Activated CD8-positive, alpha-beta T cell treated with anti-CD3 and anti-CD28 coated beads, Interleukin-2, amount 10 ng/mL, durations not matched to agents 7 days and 5 days (primary cell): ENCODE measurements at places on chromosomes 2 and 18. TPM values are rescaled to one million over a fixed set of nuclear protein-coding genes. Genes with fewer than 3 reads are reported as not detected.

DNA sequence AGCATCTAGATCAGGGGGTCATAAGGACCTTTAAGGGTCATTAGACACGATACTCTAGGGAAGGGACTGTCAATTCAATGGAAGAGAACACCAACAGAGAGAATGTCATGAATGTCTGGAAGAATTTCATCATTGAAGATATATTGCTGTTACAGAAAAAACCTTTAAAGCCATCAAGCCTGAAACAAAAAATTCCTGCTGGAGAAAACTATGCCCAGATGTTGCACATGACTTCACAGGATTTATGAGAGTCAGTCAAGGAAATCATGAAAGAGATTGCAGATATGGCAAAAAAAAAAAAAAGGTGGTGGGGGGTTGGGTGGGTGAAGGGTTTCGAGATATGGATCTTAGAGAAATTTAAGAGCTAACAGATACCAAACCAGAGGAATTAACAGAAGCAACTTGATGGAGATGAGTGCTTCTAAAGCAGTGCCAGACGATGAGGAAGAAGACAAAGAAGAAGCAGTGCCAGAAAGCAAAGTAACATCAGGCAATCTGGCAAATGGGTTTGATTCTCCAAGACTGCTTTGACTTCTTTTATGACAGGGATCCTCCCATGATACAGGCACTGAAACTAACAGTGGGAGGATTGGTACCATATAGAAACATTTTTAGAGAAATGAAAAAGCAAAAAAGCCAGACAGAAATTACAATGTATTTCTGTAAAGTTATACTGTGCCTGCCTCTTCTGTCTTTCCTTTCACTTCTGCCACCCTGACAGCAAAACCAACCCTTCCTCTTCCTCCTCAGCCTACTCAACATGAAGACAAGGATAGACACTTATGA, 28.5 kb downstream of the MAP4K3 start:
- DNase-seq = no peak

The TSGA10 gene
- total RNA-seq = 6.0 TPM

The ATP6V1B1 gene
- total RNA-seq = not detected

GRCh38 chr2:143524559-143525401, 395.6 kb downstream of the ARHGAP15 start:
- DNase-seq = no peak

The GTF2A1L gene
- total RNA-seq = not detected

The M1AP gene
- not detected for total RNA-seq

The CKAP2L gene
- 63.4 TPM for total RNA-seq

GRCh38 chr2:38592951-38593350, 9.8 kb downstream of the HNRNPLL start:
- no peak for DNase-seq

The TMEM182 gene
- total RNA-seq = 4.4 TPM

DNA sequence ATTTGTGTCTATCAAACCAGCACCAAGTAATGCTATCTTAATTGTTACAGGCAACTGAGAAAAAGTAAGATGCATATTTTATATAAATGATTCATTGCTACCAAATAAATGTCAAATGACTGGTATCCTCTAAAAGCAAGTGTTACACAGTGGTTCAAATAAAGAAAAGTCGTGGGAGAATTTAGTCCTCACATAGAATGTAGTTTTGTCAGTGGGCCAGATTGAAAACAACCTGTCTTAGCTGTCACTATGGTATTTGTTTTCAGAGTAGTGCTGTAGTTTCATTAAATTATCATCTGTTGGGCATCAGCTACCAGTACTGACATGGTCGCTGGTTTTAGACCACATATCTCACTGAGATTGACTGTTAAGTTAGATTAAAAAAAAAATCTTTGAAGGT, 10.2 kb upstream of the EIF2AK3 start:
- DNase-seq = no peak

- DNase-seq = no peak
These were observed 57.2 kb downstream of the COBLL1 start for GRCh38 chr2:164784376-164784775.

The STARD6 gene
- not detected for total RNA-seq

DNA sequence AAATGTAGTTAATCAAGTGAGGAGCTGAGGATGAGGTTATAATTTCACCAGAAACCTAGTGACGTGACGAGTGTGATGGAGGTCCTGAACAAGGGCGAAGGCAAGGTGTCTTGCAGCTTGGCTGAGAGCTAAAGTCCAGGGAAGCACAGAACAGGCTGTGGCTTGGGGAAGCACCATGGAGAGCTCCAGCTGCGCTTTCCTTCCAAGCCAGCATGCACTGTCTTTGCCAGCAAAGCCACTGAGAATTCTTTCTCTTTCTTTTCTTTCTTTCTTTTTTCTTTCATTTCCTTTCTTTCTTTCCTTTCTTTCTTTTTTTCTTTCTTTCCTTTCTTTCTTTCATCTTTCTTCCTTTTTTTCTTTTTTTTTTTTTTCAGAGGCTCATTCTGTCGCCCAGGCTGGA, 239.3 kb downstream of the FBXO15 start:
- DNase-seq = no peak

The GPBAR1 gene
- total RNA-seq = 0.97 TPM

- no peak for DNase-seq
These were observed 6.6 kb upstream of the TUBB6 start for GRCh38 chr18:12301263-12302005.

- DNase-seq = no peak
These were observed 489.4 kb downstream of the LRP1B start for GRCh38 chr2:141641462-141641861.

- no peak for DNase-seq
These were observed 118.6 kb upstream of the CDC42EP3 start for GRCh38 chr2:37790019-37790418.

DNA sequence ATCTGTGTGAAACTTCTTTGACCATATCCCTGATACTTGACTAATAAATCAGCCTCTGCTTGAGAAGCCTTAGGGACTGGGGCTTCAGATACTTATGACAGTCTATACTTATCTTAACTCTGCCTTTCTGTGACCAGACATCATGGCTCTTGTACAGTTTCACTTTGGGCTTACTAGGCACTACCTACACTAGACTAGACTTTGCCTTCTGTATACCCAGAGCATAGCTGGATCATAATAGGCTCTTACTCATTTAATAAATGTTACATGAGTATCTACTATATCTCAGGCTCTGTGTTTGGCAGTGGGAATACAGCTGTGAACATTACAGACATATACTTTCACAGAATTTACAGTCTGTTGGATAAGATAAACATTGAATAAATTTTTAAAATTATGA, 9.0 kb downstream of the UGP2 start:
- no peak for DNase-seq

The LBX2 gene
- 0.68 TPM for total RNA-seq

The LRRTM1 gene
- not detected for total RNA-seq

DNA sequence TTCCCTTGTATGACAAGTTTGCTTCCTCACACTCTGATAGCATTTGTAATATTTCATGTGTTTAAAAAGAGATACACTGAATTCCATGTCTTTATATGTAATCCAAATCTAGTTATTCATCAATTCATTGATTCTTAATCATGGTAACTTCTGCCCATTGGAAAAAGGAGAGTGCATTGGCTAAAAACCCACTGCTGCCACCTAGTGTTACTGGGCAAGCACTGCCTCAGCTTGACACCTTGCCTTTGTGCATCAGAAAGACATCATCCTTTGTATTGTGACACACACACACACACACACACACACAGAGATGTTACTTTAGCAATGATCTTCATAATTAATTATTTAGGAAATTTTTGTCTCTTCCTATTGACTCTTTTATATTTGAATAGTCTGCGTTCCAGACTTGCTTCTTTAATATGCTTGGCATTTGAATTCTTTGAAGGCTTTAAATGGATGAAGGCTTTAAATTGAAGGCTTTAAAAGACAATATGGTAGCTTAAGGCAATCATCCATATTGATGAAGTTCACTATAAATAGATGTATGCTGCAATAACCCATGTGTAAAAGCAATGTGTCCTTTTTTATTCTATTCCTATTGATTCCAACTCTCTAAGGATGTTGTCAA, 414.2 kb upstream of the CHST9 start:
- peak; percentile 43 for DNase-seq

GRCh38 chr2:84701880-84702279, 179.0 kb downstream of the TRABD2A start:
- DNase-seq = no peak

The SULT1C4 gene
- total RNA-seq = not detected

The G6PC2 gene
- total RNA-seq = not detected

- DNase-seq = no peak
These were observed 30.6 kb downstream of the TMEM17 start for GRCh38 chr2:62475172-62476011.

DNA sequence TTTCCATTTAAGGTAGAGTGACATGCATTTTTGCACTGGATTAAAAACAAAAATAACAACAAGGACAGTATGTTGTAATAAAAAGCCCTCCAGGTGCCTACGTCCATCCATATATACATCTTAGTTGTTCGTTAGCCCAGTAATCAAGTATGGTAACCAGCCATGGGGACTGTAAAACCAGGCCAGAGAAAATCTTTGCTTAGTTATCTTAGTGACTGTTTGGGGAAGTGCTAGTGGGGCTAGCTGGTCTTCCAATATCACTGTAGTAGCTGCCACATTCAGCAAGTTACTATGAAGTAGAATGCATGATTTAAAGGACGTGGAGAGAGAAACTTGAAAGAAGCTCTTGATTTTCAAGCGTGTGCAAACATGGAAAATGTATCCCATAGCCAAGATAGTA, 95.9 kb upstream of the STON1 start:
- no peak for DNase-seq

DNA sequence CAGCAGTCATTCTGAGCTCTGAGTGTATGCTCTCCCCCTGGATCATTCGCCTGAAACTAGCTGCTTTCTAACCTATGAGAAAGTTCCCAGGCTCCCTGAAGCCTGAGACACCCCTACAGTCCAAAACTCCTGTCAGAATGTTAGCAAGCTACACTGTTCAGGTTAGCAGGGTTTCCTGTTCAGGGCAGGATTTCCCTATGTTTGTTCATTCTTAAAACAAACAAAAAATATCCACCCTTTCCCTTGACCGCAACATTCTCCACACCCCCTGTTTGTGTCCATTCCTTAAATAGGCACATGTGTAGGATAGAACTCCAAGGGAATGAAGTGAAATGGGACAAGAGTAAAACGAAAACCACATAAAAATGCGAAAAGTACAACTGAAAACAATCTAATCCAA, 83.1 kb downstream of the KLF7 start:
- no peak for DNase-seq

The SP5 gene
- not detected for total RNA-seq
